KBM-7 (cell line): ENCODE measurements at places on chromosomes 12 and 14.
A peak's percentile ranks its signal among the peaks of the same experiment; 100 is the strongest.

DNA sequence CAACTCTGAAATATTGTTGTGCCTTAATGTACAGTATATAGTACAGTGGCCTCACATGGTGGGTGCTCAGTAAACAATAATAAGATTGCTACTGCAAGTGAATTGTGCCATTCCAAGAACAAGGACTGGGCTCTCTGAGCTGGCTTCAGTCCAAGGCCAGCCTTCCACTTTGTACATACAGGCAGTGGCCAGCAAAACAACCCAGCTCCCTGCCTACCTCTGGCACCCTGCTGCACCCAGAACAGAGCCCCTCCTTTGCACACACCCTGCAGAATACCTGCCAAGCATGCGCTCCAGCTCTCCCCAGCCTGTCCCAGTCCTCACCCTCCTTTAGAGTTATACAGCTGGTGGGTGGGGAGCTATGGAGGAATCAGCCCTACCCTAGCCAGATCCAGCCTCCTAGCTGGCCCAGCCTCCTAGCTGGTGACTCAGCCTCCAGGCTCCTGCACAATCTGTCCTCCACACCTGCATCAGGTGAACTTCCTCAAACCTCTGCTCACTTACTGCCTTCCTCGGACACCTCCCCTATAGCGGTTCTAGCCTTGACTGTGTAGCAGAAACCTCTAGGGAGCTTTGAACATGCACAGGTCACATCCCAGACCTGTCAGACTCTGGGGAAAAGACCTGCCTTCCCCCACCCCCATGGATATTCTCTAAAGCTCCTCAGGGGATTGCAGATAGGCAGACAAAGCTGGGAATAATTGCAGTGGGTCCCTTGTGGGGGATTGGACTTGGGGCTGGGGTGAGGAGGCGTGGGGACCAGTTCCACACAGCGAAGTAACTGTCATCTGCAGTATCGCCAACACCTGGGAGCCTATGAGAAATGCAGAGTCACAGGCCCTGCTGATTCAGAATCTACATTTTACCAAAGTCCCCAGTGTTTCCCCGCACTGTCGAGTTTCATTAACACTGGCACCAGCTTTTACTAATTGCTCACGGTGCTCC is 17.9 kb downstream of the ZDHHC22 start:
- no peak for DNase-seq

DNA sequence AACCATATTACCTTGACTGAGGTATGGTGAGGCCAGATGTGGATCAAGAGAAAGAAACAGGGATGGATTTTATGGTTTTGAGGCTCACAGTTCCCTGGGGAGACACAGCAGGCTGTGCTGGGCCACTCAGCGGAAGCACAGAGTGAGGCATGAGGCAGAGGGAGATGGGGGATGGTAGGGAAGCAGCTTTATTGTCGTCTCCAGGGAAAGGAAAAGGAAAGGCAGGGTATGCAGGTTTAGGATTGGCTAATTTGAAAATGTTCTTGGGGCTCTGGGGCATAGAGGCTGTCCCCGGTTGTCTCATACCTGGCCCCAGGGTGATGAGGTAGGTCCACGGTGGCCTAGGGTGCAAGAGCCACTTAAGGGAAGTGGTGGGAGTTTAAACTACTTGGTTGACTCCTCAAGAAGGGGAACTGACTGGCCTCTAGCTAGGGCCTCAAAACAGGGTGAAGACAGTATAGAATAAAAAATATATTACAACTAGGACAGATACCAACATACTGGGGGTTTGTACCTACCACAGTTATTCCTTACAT is 322.8 kb downstream of the RGS6 start:
- no peak for DNase-seq

GRCh38 chr14:23125933-23126524 is 7.0 kb upstream of the CEBPE start:
- no peak for DNase-seq

DNA sequence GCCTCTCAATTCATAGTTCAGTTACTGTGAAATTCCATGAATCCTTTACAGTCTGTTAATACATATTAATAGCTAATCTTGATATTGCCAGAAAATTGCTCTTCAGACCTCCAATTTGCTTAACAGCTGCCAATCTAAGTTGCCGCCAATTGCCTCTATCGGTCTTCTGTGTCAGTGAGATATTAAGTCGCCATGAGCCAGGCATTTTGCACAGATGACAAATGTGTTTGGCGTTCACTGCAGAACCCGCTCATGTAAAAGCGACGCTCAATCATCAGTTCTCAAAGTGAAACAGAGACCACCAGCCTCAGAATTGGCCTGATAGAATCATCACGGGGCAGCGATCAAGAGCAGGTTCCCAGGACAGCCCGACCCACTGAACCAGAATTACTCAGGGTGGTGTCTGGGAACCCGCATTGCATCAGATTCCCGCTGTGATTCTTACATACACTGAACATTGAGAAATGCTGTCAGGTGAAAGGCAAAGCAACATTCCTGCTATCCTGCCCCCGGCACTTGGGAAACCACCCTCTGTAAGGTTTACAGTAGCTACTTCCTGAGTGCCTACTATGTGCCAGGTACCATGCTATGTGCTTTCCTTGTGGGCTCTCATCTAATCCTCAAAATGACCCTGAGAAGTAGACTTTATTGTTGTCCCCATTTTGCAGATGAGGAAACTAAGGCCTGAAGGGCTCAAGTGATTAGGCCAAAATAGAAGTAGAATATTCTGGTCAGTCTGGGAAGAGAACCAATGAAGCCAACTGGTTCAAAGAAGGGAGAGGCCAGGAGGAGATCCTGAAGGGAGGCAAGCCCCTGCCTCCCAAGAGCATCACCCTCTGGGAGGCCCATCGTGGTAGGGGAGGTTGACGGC is 216.4 kb downstream of the SLC41A2 start:
- no peak for DNase-seq

GRCh38 chr14:88002421-88003075 is 2.4 kb upstream of the GPR65 start:
- DNase-seq: peak; percentile 62

DNA sequence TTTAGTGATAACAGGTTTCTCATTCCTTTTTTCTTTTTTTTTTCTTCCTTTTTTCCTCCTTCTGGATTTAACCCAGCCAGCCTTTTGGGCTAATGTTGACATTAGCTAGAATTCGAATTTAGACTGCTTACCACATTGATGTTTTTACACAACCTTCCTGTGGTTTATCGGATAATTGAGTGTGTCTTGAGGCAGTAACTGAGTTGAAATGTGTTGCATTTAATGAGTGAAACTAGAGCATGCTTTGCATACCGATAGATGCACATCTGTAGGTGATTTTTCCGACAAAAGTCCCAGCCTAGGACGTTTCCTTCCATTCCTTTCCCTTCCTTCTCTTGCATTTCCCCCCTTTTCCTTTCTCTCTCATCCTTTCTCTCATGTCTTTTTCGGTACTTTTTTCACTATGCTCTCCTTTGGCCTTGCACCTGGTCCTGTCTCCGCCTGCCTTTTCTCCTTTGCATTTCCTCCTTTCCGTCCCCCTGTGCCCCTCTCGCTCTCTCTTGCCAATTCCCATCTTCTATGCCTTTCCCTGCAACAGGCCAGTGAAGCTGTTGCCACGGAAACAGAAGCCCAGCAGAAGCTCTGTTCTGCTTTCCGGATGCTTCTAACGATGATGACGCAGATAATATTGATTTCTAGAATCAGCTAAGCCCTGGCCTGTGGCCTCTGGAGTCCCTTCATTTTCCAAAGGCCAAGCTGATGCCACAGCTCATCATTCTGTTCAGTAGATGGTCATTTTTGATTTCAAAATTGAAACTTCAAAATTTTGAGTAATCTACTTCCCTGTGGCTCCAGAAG is 76.1 kb downstream of the SLC25A47 start:
- DNase-seq: no peak

GRCh38 chr12:46360908-46361666 is 11.5 kb downstream of the SLC38A2 start:
- no peak for DNase-seq

GRCh38 chr14:31122098-31122611 is 85.4 kb downstream of the HECTD1 start:
- DNase-seq: no peak

DNA sequence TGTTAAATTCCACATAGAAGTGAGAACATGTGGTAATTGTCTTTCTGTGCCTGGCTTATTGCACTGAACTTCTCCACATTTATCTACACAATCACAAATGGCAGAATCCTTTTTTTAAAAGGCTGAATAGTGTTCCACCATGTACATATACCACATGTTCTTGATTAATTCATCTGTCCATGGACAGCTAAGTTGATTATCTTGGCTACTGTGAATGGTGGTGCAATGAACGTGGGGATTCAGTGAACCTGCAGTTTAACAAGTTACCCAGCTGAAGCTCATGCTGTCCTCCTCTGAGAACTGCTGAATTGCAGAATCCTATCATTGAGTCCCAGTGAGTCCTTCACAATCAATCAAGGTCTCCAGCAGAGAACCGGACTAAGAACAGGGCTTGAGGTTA is 74.9 kb downstream of the TBK1 start:
- no peak for DNase-seq
